ENCODE measurements at places on chromosomes 16 and 17.

- no peak for DNase-seq
These were observed 13.6 kb downstream of the UBFD1 start for GRCh38 chr16:23570992-23571632.

GRCh38 chr16:78920621-78921020 is 679.9 kb downstream of the MAF start:
- no peak for DNase-seq

DNA sequence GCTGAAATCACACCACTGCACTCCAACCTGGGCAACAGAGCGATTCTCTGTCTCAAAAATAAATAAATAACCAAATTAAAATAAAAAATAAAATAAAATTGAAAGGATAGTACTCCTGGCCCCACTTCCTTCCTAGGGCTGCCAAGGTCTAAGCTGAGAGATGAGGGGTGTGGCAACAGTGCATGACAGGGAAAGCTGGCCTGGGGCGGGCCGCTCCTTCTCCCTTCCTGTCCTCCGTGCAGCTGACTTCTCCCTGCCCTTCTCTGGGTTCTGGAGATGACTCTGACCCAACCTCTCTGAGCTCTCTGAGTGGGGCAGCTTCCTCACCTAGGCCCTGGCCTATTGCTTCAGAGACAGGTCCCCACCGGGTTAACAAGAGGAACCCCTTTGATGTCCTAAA is 8.7 kb upstream of the SLC25A39 start:
- DNase-seq, result no peak

- DNase-seq, result peak; percentile 58
These were observed 10.1 kb upstream of the KREMEN2 start for GRCh38 chr16:2953706-2954627.

DNA sequence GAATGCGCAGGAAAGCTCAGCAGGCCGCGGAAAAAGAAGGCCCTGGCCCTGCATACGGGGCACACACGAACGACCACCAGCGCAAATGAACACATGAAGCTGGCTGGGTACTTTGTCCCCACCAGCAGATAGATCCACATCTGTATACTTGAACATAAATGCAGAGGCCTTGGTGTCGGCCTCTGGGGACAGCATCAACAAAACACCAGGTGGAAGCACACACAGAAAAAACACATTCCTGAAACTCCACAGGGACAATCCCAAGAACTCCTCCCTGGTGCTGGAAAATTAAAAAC is 606 bp upstream of the ZBTB4 start:
- DNase-seq, result no peak

GRCh38 chr17:2435181-2435741 is 34.4 kb upstream of the MNT start:
- peak; percentile 74 for DNase-seq

DNA sequence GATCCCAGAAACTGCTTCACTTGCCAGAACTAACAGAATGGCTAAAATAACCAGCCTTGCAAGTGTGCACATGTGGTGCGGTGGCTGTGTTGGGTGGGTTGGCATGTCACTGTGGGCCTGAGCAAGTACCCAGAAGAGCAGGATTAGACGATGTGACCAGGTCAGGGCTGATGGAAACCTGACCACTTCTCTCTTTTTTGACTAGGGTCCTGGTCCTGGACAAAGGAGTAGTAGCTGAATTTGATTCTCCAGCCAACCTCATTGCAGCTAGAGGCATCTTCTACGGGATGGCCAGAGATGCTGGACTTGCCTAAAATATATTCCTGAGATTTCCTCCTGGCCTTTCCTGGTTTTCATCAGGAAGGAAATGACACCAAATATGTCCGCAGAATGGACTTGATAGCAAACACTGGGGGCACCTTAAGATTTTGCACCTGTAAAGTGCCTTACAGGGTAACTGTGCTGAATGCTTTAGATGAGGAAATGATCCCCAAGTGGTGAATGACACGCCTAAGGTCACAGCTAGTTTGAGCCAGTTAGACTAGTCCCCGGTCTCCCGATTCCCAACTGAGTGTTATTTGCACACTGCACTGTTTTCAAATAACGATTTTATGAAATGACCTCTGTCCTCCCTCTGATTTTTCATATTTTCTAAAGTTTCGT is 16.7 kb downstream of the ANKRD40 start:
- no peak for DNase-seq

- DNase-seq, result no peak
These were observed 44.1 kb upstream of the CA10 start for GRCh38 chr17:52202520-52203080.

DNA sequence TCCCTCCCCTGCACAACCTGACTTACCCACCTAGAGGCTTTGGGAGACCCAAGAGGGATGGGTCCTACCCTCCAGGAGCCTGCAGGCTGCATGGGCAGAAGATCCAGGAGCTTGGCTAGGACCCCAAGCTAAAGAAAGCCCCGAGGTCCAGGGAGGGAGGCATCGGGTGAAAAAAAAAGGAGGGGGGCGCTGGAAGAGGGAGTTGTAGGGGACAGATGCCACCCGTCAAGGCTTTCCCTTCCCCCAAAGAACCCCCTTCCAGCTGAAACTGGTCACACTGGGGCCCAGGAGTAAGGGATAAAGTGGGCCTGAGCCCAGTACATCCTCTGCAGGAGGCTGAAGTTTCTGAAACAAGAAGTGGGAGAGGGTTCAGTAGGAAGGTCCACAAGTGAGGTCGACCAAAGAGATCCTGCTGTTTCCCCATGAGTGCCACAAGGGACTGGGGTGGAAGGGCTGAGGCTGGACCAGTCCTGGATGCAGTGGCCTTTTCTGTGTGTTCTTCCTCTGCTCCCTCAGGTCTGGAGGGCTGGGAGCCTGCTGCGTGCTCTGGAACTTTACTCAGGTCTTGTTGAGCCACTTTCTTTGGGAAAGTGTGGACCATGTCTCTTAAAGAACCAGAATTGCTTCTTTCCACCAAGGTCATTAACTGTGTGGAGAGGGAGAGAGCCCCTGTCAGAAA is 14.2 kb upstream of the CBFB start:
- DNase-seq, result no peak

- no peak for DNase-seq
These were observed 12.3 kb upstream of the FASN start for GRCh38 chr17:82110298-82110697.

- DNase-seq, result no peak
These were observed 15.9 kb downstream of the ARHGAP23 start for GRCh38 chr17:38444151-38444550.

DNA sequence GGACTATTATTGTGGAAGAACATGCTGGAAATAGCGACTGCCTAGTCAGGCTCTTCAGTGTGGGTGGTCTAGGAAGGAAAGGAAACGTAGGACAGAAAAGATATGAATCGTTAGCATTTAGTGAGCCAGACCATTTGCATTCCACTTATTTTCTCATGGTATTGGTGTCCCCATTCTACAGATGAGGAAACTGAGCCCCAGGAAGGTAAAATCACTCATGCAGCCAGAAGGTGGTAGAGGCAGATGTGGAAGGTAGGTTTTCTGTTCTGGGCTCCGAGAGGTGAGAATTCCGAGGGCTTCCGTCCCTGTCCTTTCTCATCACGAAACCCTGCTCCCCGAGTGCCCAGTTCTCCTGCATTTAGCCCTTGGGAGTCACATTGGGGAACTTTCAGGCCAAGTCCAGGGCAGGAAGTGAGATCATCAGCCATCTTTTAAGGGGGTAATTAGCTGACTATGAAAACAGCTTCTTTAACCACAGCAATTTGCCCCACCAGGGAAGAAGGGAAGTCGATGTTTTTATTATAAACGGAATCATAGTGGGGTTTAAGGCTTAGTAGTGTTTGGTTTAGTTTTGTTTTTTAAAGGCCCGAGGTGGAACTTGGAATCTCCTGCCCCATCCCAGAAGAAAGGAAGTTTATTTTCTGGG is 110.7 kb upstream of the IRX3 start:
- no peak for DNase-seq

DNA sequence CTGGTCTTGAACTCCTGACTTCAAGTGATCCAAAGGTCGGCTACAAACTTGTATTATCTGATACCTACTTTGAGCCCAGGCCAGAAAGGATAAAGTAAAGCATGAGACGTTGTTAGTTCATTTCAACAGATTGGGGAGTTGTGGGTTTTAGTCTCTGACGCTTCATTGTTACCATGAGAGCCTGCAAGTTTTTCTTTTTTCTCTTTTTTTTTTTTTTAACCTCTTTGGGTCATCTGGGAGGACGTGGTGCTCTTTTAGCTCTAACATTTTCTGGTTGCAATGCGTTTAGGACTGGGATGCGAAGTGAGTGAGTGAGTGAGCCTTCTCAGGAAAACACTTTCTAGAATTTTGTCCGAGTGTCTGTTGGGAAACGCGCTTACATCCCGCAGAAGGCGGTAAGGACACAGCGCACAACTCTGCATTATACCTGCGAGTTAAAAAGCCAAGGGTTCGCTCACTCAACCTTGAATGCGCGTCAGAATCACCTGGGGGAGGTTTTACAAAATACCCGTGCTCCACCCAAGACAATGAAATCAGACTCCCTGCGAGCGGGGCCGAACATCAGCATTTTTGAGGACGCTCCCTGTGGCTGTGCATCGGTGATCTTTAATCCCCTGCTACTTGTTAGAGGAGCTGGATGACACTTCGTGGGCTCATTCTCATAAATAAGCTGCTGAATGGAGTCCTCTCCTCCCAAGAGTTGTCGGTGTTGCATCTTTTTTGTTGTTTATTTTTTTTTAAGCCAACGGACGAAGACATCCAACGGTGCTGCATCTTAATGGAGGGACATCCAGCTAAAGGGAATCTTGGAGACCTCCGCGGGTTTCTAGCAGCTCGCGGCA is 629 bp upstream of the RNF135 start:
- peak; percentile 38 for DNase-seq

DNA sequence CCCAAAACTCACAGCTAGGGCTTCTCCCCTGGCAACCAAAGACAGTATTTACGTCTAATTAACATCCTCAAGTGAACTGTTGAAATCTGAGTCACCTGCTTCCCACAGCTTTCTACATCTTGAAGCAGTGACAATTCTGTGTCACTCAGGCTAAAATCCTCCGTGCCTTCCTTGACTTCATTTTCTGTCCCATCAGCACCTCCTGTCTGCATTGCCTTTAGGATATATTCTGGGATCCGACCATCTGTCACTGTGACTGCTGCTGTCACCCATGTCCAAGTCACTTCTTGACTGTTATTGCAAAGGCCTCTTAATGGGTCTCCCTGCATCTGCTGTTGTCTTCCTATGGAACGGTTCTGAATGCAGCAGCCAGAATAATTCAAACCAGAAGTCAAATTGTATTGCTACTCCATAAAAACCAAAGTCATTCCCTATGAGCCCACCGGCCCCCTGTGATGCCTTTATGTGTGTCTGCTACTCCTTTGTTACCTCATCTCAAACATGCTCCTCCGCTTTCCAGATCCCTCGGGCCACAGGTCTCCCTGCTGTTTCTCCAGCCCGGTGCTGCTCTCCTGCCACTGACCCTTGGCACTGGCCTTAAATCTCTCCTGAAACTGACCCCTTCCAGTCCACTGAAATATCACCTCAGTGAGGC is 56.9 kb downstream of the WWP2 start:
- no peak for DNase-seq

- no peak for DNase-seq
These were observed 28.9 kb upstream of the FBXW10B start for GRCh38 chr17:15648386-15648785.

DNA sequence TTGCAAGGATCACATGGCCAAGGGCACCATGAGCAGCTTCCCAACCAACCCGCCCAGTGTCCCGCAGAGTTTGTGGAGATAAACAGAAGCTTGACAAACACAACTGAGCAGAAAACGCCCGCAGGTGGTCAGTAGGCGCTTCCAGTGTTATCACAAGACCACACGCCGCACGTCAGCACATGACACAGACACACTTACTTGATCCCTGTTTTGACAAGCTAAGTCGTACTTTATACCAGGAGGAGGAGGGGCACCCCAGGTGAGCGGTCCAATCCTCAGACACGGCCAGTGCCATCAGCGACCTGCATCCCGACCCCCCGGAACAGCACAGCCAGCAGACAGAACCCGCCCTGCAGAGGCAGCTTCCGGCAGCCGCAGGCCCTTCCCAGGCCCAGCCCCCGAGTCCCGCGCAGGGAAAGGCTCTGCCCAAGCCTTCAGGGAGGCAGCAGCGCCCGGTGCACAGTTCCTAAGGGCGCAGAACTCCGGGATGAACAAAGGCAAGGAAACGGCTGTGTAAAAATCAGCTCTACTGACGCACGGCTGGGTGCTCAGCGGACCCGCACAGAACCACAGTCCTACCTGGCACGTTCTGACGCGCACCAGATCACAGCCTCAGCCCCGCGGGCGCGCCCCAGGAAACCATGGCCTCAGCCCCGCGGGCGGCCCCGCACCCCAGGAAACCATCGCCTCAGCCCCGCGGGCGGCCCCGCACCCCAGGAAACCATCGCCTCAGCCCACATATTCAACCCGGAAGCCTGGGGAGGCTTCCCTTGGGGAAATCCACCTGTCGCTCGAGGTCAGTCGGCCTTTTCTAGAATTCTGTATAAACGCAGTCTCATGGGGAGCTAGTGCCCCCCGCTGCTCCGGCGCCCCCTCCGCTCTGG is 27.8 kb downstream of the AXIN1 start:
- DNase-seq, result no peak

GRCh38 chr16:87086575-87086974 is 230.6 kb downstream of the C16orf95 start:
- DNase-seq, result no peak

- DNase-seq, result no peak
These were observed 118.4 kb upstream of the CDC42EP4 start for GRCh38 chr17:73430165-73430680.

GRCh38 chr17:15510361-15510760 is 42.9 kb upstream of the CDRT4 start:
- DNase-seq, result no peak
